Liver (tissue), 10 donors: ENCODE measurements at places on chromosomes 16 and 17.

GRCh38 chr17:33642002-33642401 lies 348.9 kb upstream of the ASIC2 start:
- DNase-seq, result no peak

GRCh38 chr17:8968503-8968902 lies 3.0 kb upstream of the PIK3R5 start:
- DNase-seq, result no peak

DNA sequence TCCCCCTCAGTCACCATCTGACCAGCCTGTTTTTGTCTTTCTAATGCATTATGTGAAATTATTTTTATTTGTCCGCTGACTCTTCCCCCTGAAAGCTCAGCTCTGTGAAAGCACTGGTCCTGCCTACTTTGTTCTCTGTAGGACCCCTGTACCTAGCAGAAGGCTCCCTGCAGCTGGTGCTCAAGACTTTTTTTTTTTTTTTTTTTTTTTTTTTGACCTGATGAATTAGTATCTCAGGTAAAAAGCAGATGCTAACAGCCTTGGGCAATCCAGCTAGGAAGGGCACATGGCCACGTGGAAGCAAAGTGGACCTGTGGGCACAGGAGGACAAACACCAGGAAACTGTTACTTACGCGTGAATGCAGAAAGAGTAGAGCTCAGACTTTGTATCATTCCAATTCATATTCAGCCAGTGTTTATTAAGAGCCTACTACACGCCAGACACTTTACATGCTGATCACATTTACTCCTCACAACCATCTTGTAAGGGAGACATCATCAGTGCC lies 629 bp upstream of the UNC119 start:
- no peak for DNase-seq

DNA sequence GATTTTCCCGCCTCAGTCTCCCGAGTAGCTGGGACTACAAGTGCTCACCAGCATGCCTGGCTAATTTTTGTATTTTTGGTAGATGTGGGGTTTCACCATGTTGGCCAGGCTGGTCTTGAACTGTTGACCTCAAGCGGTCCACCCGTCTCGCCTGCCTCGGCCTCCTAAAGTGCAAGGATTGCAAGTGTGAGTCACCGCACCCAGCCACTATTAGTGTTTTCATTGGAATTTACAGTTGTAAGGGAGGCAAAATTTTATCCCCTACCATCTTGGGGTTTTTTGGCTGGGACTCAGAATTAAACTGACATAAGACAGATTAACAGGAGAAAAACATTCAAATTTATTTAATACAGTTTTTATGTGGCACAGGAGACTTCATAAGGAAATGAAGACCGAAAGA lies 12.3 kb upstream of the MYCBPAP start:
- DNase-seq, result no peak
